Central memory CD4-positive, alpha-beta T cell (primary cell): ENCODE measurements at places on chromosomes 2 and 18.

GRCh38 chr2:170307555-170308351 lies 129.8 kb downstream of the MYO3B start:
- DNase-seq: no peak

DNA sequence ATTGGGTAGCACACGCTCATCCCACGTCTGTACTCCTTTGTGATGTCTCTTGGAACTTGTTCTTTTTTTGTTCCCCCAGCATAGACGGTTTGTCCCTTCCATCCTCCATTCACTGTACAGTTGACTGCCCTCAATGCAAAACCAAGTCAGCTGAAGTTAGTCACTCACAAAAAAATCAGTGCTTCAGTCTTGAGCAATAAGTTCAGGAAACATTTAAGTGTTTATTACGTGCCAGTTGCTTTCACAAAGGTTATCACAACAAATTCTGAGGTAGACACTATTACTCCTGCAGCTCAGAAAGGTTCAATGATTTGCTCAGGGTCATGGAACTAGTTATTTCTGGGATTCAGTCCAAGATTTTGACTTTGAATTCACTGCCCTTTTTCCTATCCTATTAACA lies 102.2 kb downstream of the PDE1A start:
- no peak for DNase-seq

DNA sequence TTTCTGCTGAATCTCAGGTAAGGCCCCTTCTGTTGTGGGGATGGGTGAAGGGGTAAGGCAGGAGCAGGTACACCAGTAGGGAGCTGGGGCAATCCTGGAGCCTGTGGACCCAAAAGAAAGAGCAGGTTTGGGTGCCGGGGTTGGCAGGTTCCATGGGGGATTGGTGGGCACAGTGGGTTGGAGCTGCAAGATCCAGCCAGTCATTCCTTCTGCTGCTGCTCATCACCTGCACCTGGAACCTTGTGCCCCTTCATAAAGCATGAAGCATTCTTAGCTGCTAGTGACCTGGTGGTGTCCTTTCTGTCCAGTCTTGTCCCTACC lies 24.9 kb downstream of the FHOD3 start:
- no peak for DNase-seq

GRCh38 chr2:29987146-29987545 lies 65.8 kb upstream of the ALK start:
- no peak for DNase-seq

GRCh38 chr2:35822716-35823115 lies 532.9 kb upstream of the CRIM1 start:
- no peak for DNase-seq

DNA sequence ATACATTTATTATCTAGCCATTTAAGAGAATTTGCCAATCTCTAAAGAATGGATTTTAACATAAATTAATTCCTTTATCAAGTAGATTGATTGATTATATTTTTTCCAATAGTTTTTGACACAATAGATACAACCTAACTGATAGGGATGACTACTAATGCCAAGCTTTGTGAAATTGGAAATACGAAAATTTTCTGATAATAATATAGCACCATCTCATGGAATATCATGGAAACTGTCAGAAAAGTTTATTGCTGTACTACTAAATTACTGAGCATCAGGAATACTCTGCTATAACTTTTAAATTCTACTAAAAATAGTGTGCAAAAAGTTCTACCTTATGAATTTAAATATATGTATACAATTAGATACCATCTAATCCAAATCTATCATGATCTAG lies 101.8 kb upstream of the MAP2 start:
- no peak for DNase-seq
